CD4-positive, alpha-beta T cell treated with Interferon alpha-2 for 1 hour (primary cell): ENCODE measurements at places on chromosomes 4 and X.

DNA sequence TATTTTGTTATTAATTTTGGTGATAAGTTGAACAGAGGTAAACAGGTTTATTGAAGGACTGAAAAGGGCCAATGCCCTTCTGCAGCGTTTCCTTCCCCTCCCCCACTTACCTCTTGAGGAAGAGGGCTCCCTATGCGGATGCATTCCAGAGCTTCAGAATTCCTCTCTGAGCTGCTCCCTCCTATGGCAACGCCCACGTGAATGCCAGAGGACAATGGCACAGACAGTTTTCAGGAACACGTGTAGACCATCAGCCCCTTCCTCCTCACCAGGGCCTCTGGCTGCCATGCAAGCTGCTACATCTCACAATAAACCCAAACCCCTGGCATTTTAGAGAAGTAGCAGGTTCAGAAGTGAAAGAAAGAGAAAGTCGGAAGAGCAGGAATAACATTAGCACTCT, 127.9 kb downstream of the CHRDL1 start:
- DNase-seq = no peak

DNA sequence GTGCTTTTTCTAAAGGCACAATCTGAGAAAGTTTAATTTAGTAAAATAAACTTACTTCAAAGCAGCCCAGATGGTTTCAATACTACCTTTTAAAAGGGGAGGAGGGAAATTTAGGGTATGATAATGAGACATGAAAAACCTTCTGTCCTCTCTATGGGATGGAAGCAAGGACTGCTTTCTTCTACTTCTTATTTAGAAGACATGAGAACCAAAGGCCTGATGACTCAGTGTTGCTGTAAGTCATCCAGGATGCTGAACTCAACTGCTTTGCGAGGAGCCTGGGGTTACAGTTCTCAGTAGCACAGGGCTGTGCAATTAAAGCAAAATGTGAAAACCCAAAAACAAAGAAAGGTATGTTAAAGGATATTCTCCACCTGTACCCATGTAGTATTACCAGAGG, 140.8 kb upstream of the EDNRA start:
- no peak for DNase-seq

DNA sequence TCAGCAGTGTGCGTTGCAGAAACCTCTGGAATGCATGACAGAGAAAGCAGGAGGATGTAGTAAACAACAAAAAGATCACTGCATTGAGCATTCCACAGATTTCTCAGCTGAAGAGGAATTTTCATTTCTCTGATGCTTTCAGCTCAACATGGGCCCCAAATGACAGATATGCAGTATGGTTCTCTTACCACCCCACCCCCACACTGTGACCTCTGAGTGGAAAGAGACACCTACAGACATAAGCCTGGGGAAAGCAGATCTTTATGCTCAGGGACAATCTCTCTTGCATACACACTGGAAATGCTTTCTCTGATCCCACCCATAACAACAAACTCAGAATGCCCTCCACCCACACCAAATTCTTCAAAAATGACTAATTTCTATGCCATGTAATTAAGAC, 983.7 kb upstream of the LCORL start:
- no peak for DNase-seq

GRCh38 chr4:6938647-6939271, 29.1 kb downstream of the TBC1D14 start:
- DNase-seq = no peak

- no peak for DNase-seq
Observed at GRCh38 chr4:106340774-106341173, 24.4 kb downstream of the AIMP1 start.

- DNase-seq = no peak
Observed at GRCh38 chr4:115711575-115711974, 598.2 kb upstream of the NDST4 start.

GRCh38 chr4:97761445-97762114, 381.7 kb downstream of the STPG2 start:
- no peak for DNase-seq

DNA sequence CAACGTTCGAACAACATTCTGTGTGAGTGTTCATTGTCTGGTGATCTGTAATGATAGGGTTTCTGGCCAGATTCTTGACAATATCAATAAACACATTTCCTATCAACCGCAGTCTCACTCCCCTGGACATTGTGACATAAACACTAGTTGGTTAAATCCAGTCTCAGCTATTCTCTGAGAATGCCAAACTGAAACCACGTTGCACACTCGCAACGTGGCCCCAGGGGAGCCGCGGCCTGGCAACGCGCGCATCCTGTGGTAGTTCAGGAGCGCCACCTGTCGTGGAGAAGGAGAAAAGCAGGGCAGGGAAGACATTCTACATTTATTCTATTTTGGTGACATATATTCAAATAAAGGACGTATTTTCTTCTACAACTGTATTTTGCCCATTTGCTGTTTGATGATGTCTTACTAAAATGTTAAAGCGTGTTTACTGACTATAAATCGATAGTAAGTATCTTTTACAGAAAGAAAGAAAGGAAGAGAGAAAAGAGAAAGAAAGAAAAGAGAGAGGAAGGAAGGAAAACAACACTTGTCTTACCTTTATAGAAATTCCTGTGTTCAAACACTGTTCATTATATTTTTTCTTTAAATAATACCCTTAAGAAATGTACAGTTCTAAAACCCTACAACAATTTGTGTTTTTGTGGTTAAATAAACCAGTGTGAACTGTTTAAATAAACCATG, 738.3 kb upstream of the FRG1 start:
- peak; percentile 7 for DNase-seq

GRCh38 chrX:70166601-70167590, 10.4 kb upstream of the DGAT2L6 start:
- no peak for DNase-seq

DNA sequence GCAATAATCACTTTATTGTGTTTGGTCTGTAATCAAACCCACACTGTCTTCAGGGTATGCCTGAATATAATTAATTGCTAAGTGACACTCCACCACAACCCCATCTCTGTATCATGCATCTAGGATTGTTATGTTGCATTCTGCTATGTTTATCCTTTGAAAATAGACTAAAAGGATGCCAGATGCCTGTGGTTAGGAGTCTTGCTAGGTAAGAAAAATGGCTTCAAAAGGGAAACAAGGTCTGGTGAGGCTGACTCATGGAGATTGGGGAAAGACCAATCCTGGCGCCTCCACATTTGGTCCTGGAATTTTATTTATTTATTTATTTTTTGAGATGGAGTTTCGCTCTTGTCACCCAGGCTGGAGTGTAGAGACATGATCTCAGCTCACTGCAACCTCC, 360.5 kb upstream of the SLC7A11 start:
- DNase-seq = no peak

DNA sequence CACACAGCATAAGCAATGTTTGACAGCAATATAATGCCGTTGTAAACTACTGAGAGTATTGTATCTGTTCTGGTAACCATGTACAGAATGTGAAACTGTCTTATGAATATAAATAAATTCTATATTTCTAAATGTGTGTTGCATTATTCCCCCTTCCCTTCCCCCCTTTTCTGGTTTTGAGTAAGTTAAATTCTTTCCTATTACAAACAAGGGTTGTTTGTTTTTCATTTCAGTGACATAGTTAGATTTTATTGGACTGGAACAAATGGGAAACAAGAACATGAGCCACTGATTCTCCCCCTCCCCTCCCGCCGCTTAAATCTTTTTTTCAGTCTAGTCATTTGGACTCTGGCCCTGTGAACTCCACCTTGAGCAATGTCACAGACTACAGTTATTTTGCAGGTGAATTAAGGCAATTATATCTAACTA, 69.8 kb downstream of the GPAT3 start:
- DNase-seq = no peak

GRCh38 chr4:32073542-32073941, 1353.4 kb downstream of the PCDH7 start:
- DNase-seq = no peak

DNA sequence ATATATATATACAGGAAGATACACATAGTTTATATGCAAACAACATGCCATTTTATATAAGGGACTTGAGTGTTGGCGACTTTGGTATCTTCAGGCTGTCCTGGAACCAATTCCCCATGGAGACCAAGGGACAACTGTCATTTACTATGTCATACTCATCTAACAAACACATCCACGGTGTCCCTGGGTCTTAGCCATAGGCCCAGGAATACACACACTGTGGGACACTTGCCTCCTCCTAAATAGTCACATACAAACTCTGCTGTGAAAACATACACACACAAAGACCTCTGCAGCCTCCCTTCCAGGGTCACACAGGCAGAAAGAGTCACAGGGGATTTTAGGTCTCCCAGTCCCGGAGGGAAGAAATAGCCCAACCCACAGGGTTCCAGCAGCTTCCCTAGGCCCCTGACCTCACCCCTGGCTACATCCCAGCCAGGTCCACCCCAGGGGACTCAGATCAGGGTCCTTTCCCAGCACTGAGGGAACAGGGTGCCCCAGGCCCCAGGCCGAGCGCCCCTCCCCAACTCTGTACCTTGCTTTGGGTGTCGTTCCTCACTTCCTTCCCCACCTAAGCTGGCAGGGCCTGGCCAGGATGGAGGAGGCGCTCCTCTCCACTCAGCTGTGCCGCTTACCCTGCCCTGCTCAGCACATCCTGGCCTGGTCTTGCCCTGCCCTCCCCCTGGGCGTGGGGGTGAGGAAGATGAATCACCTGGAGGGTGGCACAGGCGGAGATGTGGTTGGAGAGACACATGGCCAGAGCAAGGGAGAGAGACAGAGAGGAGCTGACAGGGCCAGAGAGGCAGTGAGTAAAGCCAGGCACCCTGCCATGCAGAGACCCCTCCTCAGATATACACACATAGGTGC, 21.8 kb downstream of the FGD1 start:
- DNase-seq = no peak

GRCh38 chrX:123993326-123993725, 31.8 kb downstream of the STAG2 start:
- DNase-seq = no peak

GRCh38 chr4:41498177-41498576, 39.8 kb upstream of the LIMCH1 start:
- no peak for DNase-seq

DNA sequence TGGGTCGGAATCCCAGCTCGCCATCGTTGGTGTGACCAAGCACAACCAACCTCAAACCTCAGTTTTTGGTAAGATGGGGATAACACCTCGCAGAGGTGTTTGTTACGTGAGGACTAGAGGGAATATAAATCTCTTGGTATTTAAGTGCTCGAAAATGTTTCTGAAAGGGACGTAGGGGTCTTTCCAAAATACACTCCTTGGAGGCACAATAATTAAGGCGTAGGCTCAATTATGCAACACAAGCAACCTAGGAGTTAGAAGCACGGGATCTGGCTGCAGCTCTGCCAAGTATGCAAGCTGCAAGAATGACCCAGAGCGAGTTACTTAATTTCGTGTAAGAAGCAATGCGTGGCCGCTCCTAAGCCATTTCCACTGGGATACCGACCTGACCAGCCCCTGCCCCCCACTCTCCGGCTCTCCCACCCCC, 552 bp downstream of the ADH5 start:
- DNase-seq = peak; percentile 26

DNA sequence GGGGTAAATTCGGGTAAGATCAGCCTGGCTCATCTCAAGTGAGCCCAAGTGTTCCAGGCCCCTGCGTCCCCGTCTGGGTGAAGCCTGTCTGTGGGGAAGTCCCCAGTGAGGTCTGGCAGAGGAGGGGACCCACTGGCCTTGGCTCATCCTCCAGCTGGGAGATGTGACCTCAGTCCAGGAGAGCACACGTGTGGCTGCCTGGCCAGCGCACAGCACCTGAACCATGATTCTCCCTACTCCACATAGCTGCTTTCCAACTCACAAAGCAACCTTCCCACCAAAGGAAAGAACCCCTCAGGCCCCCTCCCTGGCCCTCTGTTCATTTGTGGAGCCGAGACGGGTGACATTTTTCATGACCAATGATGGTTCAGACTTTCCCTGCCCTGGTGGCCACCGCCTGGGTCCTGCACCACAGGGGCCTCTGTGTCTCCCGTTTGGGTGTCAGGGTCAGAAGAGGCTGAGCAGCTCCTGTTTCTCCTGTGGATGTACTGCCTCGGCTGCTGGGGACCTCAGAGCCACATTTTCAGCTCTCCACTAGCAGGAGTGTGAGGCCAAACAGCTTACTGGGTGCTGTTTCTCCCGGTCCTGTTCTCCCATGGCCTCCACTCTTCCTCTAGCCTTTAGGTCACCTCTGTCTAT, 111.4 kb downstream of the CPZ start:
- DNase-seq = no peak

DNA sequence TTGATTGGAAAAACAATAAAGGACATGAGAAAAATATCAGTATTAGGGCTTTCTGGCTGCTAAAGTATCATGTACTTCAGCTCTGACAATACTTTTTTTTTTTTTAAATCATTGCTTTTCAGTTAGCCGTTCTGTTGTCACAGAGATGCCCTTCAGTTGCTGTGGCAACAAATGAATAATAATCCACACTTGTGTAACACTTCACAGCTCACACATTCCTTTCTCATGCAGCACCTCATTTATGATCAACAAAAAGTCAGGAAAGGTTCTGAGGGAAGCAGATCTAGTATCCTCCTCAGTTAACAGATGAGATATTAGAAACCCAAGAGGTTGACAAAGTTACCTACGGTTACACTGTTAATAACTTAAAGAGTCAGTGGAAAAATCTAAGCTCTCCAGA, 444.2 kb upstream of the SLIT2 start:
- DNase-seq = no peak

- no peak for DNase-seq
Observed at GRCh38 chrX:22366166-22366702, 93.5 kb downstream of the CBLL2 start.

DNA sequence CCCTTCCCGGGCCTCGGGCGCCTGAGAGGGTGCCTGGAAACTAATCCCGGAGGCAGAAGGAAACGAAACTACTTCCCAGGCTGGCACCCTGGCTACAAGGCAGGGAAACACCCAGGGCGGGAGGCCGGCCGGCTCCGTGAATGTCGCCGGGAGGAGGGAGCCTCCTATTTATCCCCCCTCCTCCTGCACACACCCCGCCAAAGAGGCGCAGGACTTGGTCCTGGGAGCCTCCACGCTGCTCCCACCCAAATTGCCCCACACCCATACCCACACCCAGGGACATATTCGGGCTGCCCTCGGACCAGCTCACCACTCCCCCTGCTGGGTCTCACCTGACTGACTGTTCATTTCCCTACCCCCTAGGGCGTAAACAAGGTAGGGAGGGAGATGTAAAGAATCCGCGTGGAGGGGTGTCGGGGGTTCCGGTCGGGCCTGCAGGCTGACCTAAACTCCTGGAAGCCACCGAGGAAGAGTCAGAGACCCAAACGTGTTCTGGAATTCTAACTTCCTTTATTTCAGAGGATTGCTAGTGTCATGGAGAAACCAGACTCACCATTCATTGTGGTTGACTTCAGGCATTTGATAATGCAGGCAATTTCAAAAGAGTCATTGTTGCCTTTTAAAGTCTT, at the start of gene BTC:
Gene BTC, minus strand, starts transcription at position 142 of the 629 bp plus-strand sequence. CDS start 198 bp downstream, outside the sequence.
- no peak for DNase-seq

GRCh38 chr4:173448608-173449379, 49.9 kb upstream of the SCRG1 start:
- no peak for DNase-seq

GRCh38 chr4:125365731-125366130, 51.0 kb downstream of the FAT4 start:
- DNase-seq = no peak
